Aorta (tissue), 5 donors: ENCODE measurements at places on chromosomes 4 and X. TPM values are rescaled to one million over a fixed set of nuclear protein-coding genes. Genes with fewer than 3 reads are reported as not detected.

- no peak for DNase-seq
Measured at GRCh38 chr4:38310446-38311043, 350.3 kb downstream of the PTTG2 start.

- DNase-seq, result peak; percentile 55
Measured at GRCh38 chr4:76950956-76951671, 1.6 kb downstream of the SEPTIN11 start.

DNA sequence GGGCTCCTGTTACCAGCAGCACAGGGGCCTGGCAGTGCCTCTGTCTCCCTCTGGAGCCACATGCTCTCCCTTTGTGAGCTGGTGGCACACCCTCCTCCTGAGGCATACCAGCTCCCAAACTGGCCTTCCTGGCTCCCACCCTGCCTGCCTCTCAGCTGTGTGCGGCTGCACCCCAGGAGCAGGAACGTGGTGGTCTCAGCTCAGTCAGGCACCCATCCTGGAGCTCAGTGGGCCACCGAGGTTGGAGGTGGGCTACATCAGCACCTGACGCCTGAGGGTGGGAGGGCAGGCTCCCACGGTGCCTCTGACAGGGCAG is 85.9 kb upstream of the NKX1-1 start:
- peak; percentile 57 for DNase-seq

DNA sequence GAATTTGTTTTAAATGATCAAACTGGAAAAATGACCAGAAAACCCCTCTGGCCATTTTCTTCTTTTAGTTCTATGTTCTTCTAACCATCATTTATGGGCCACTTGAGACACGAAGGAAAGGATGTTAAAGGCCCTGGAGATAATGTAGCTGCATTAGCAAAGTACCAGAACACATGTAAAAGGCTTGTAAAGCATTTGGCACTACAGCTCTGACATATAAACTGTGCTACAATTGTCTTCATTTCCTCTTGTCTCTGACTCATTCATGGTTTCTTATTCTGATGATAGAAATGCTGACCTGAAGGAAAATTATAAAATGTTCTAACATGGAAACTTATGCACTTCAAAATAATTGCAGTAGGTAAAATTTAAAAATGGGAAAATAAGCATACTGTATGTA is 388.7 kb downstream of the FAT4 start:
- DNase-seq, result no peak

Gene REELD1
- not detected for polyA plus RNA-seq

- DNase-seq, result no peak
Measured at GRCh38 chr4:84565951-84566350, 17.0 kb upstream of the CDS1 start.
